ENCODE measurements at places on chromosomes 13 and 19.

DNA sequence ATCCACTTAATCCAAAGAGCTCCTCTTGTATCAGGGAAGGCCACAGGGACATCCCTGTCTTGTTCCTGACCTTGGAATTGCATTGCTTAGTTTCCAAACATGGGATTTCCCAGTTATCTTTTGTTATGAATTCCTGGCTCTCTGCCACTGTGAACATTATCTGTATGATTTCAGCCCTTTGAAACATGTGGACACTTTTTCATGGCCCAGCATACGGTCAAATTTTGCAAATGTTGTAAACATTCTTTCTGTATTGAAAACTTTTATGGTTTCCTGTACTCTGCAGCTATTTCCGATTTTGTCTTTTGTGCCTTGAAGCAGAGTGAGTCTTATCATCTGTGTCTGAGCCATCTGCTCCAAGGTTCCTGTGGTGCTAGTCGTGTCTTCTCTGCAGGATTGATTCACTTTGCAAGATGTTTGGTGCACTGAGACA, 4.5 kb upstream of the CFAP97D2 start:
- no peak for DNase-seq

GRCh38 chr13:85367887-85368286, 431.3 kb downstream of the SLITRK6 start:
- DNase-seq = peak; percentile 2

GRCh38 chr19:3516675-3517207, 10.6 kb downstream of the FZR1 start:
- DNase-seq = peak; percentile 20

GRCh38 chr19:10339380-10339960, at the start of gene ICAM3:
TSS of gene ICAM3 (minus strand) at chr19:10339624. CDS start at chr19:10339614, 10 bp downstream.
- DNase-seq = peak; percentile 86

DNA sequence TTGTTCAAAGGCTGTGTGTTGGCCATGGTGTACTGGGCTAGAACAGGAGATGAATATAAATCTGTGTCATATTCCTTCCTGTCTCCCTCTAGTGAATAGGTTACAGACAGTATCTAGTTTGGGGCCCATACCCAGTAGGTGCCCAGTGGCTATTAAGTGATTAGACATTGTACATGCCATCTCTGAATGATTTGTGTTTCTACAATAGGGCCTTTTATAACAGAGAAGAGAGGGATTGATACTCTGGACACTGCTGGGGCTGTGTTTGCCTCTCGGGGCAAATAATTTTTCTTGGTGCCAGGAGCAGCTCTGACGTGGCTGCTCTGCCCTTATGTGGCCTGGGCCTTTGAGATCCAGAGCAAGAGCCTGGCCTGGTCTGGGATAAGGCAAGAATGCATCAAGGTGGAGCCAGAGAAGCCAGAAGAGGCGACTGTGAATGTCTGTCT, 403.1 kb downstream of the SPRY2 start:
- no peak for DNase-seq

GRCh38 chr19:33864311-33864850, 67.7 kb downstream of the KCTD15 start:
- no peak for DNase-seq

GRCh38 chr19:34224996-34225658, 29.2 kb upstream of the GARRE1 start:
- peak; percentile 79 for DNase-seq

DNA sequence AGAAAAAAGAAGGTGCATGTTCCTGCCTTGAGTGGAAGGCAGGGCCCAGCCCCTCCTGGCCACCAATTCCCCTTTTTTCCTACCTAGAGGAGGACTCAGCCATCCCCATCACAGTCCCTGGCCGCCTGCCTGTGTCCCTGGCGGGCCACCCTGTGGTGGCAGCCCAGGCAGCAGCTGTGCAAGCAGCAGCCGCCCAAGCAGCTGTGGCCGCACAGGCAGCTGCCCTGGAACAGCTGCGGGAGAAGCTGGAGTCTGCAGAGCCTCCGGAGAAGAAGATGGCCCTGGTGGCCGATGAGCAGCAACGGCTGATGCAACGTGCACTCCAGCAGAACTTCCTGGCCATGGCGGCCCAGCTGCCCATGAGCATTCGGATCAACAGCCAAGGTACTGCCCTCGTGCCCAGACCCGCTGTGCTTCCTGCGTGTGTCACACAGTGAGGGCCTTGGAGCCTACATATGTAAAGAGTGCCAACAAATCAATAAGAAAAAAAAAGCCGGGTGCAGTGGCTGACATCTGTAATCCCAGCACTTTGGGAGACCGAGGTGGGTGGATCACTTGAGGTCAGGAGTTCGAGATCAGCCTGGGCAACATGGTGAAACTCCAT, 17.6 kb upstream of the WDR18 start:
- no peak for DNase-seq

- DNase-seq = no peak
Measured at GRCh38 chr13:57286511-57287098, 119.6 kb downstream of the PRR20E start.

- peak; percentile 28 for DNase-seq
Measured at GRCh38 chr13:27868641-27869435, 51.0 kb upstream of the PDX1 start.

- DNase-seq = peak; percentile 57
Measured at GRCh38 chr13:78787190-78787589, 128.2 kb upstream of the OBI1 start.

GRCh38 chr13:30711375-30711774, 24.0 kb upstream of the ALOX5AP start:
- no peak for DNase-seq

DNA sequence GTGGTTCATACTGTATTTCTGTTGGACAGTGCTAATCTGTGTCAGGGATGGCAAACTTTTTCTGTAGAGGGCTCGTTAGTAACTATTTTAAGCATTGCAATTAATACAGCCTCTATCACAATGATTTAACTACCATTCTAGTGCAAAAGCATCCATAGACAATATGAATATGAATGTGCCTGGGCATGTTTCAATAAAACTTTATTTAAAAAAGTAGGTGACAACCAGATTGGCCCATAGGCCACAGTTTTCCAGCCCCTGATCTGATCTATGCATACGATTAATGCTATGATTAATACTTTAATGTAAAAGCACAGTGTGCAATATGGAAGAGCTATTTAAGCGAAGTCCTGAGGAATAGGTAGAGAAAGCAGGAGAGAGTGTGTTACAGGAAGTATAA, 29.6 kb downstream of the ADGRE1 start:
- DNase-seq = no peak

GRCh38 chr13:99386495-99386894, 79.3 kb upstream of the GPR183 start:
- DNase-seq = no peak

DNA sequence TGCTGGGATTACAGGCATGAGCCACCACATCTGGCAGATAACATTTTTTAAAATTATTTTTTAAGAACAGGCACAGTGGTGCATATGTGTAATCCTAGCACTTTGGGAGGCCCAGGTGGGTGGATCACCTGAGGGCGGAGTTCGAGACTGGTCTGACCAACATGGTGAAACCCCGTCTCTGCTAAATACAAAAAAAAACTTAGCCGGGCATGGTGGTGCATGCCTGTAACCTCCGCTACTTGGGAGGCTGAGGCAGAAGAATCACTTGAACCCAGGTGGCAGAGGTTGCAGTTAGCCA, 631 bp upstream of the PALM3 start:
- DNase-seq = no peak

DNA sequence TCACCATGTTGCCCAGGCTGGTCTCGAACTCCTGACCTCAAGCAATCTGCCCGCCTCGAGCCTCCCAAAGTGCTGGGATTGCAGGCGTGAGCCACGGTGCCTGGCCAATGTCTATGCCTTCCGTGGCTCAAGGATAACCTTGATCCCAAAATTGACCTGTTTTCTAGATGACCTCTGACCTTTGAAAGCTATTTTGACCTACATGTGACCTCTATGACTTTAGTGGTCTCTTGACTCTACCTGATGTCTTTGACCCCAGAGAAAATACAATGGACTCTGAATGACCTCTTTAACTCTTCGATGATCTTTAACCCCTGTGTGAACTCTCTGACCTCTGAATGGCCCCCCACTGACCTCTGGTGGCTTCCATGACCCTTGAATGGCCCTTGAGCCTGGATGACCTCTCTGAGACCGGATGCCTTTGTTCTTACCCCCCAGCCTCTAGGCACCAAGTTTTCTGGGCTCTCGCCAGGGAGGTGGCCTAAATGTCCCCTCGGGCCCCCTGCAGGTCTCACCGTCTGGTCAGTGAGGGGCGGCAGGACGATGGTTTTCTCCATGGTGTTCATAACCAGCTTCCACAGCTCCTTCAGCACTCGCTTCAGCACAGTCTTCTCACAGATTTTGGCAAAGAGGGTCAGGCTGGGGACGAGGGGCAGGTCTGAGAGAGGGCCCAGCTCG, 63.7 kb downstream of the UNC13A start:
- DNase-seq = no peak

- DNase-seq = no peak
Measured at GRCh38 chr19:58330458-58330857, 3.7 kb downstream of the ZSCAN22 start.

DNA sequence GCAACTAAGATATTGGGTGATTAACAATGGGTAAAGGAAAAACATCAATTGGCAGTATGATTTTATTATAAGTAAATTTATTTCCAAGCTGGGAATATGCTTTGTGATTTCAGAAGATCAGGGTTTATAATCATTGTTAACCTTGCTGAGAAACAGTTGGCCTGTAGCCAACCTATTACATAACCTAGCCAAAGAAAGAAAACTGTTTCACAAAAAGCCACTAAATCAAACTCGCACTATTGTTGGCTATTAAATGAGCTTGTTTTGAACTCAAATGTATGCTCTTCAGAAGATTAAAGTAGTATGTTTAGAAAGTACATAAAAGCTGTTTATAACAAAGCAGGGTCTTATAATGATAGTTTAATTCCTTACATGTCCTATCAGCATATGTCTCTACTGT, 151.7 kb downstream of the LHFPL6 start:
- DNase-seq = peak; percentile 84

GRCh38 chr19:44850641-44851109, 4.6 kb downstream of the NECTIN2 start:
- DNase-seq = no peak

- no peak for DNase-seq
Measured at GRCh38 chr19:10316229-10317044, 622 bp upstream of the FDX2 start.

DNA sequence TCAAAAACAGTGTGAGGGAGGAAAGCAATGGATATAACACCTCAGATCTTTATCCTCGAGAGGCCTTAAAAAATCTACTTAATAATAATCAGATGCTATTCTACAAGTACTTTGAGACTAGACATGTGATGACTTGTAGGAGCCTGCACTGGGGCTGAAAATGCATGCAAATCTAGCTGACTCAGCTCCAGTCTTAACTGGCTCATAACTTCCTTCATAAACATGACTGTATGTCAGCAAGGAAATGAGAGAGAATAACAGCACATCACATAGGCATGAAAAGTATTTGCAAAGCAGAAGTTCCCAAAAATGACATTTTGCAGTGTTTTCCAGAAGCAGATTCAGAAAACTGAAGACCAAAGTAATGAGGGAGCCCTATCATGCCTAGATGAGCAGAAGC, 38.1 kb downstream of the PSG5 start:
- peak; percentile 23 for DNase-seq

DNA sequence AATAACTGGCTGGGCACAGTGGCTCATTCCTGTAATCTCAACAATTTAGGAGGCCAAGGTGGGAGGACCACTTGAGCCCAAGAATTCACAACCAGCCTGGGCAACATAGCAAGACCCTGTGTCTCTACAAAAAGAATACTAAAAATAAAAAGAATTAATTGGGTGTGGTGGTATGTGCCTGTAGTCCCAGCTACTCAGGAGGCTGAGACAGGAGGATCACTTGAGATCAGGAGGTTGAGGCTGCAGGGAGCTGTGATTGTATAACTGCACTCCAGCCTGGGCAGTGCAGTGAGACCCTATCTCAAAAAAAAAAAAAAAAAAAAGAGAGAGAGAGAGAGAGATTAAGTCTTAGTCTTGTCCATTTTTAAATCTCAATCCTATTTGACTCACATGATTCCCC, 35.6 kb upstream of the SERPINE3 start:
- DNase-seq = no peak

GRCh38 chr13:50390503-50391248, 375.4 kb downstream of the KCNRG start:
- DNase-seq = no peak

DNA sequence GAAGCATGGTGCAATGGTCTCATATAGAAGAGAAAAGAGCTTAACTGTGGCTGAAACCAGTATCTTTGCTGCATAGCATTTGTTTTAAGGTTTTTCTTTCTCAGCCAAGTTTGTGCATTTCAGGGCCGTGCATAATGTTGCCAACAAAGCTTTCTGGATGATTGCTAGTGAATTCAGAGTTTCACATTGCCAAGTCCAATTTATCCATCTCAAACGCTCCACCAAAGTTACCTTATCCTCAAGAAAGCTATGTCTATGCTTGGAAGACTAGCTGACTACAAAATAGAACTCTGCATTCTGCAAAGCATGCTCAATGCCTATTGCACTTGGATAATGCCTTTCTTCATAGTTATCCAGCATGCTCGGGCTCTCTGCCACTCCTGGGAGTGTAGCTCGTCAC, 535.8 kb upstream of the SGCG start:
- no peak for DNase-seq

DNA sequence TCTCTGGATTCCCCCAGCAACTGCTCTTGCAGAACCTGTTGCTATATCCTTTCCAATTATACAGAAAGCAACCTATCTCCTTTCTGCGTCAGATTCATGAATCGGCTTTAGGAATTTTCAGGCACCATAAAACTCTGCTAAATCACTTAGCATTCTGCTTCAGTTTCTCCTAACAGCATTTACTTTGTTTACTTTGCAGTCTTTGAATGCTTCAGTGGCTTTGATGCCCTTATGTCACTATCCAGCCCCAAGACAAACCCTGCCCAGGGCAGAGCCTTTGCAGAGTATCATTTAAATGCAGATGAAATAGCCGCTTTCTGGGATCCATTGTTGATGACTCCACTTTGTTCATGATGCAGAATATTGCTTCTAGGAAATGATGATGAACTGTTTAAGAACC, 43.1 kb downstream of the SLITRK1 start:
- DNase-seq = no peak

GRCh38 chr13:91280801-91281200, 66.7 kb upstream of the MIR17HG start:
- DNase-seq = peak; percentile 84

GRCh38 chr13:38348861-38349389, 726 bp upstream of the UFM1 start:
- DNase-seq = no peak

GRCh38 chr19:3671680-3672574, 28.3 kb downstream of the PIP5K1C start:
- DNase-seq = no peak

GRCh38 chr19:39372047-39372802, 18.7 kb downstream of the PAF1 start:
- no peak for DNase-seq

DNA sequence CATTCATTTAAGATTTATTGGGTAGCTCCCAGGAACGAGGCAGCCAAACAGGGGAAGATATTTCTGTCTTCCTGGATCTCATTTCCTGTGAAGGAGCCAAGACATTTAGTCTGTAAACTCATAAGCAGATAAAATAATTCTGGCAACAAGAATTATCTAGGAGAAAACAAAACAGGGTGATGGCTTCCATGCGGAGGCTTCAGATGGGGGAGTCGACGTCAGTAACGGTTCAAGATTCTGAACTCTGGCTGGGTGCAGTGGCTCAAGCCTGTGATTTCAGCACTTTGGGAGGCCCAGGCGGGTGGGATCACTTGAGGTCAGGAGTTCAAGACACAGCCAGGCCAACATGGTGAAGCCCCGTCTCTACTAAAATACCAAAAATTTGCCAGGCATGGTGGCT, 1.3 kb downstream of the GNA15 start:
- no peak for DNase-seq

Data from common myeloid progenitor, CD34-positive (primary cell).